ENCODE measurements at places on chromosomes 12 and 14.

DNA sequence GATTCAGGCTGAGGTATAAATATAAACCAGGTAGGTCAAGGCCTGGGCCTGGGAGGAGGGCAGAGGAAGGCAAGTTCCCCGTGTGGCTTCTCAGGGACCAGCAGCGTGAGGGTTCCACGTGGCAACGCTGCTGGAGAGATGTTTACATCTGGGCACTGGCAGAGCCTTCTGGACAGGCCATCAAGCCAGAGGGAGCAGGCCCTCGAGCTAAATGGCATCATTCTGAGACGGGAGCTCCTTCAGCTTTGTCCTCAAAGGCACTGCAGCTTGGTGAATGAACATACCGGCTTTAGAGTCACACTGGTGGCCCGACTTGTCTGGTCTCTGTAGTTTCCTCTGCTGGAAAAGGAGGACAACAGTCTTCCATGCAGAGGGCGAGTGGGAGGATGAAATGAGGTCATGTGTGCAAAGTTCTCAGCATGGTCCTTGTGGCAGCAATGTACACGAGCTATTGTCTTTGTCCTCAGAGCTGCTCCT is 231.3 kb downstream of the ZFP36L1 start:
- DNase-seq, result no peak

GRCh38 chr12:76726626-76727025 is 37.3 kb upstream of the ZDHHC17 start:
- DNase-seq, result no peak

DNA sequence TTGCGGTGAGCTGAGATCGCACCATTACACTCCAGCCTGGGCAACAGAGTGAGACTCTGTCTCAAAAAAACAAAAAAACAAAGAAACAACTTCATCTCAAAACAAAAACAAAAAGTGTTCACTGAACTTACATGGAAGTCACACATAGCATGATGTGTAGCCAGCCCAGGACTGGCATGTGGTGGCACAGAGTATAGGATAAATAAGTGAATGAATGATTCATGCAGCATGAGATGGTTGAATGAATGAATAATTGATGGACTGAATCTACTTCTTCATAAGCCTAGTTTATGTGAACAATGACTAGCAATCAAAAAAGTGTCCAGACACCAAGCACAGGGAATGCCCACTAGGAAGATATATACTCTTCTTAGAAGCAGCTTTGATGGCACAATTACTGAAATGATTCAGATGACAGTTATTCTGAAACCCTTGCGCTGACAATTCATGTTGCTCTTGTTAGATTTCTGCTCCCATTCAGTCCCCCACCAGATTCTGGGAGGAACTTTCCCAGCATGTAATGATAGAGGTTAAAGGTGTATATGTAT is 31.6 kb upstream of the SERPINA6 start:
- no peak for DNase-seq

- DNase-seq, result peak; percentile 38
Observed at GRCh38 chr14:86798330-86798729, 1194.7 kb downstream of the GALC start.

- no peak for DNase-seq
Observed at GRCh38 chr14:95526483-95527386, 8.1 kb upstream of the GLRX5 start.

GRCh38 chr12:25690996-25691864 is 138.1 kb upstream of the LMNTD1 start:
- no peak for DNase-seq

DNA sequence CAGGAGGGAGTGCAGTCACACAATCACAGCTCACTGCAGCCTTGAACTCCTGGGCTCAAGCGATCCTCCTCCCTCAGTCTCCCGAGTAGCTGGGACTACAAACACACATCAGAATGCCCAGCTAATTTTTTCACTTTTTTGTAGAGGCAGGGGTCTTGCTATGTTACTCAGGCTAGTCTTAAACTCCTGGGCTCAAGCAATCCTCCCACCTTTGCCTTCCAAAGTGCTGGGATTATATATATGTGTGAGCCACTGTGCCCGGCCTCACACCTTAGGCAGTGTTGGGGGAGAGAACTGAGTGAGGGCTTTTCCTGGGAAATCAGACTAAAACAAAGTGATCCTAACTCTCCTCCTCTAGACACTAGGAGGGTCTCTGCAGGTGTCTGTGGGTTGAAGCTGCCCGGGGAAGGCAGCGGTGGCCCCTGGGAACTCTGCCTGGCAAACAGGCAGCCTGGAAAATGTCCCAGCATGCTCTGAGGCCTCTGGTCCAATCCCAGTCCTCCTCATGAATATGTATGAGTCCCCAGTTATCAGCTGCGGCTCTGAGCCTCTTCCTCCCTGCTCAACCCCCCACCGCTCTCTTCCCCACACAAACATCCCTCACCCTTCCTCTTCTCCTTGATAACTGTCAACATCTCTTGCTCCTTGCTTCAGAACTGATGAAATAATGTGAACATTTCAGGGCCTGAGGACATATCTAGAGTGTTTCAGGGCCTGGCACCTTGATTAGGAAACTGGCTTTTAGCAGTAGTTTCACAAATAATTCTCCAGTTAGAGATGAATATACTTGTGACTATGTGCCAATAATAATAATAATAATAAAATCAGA is 7.9 kb upstream of the NAA25 start:
- DNase-seq, result peak; percentile 69

- DNase-seq, result no peak
Observed at GRCh38 chr12:110345963-110346362, 57.5 kb downstream of the ANAPC7 start.
